ENCODE measurements at places on chromosomes 1 and 21.

- no peak for DNase-seq
Measured at GRCh38 chr1:38120552-38121230, 74.1 kb upstream of the POU3F1 start.

GRCh38 chr1:10692401-10693021, 103.9 kb downstream of the CASZ1 start:
- DNase-seq = peak; percentile 75

GRCh38 chr1:7583291-7584096, 187.6 kb upstream of the VAMP3 start:
- no peak for DNase-seq

DNA sequence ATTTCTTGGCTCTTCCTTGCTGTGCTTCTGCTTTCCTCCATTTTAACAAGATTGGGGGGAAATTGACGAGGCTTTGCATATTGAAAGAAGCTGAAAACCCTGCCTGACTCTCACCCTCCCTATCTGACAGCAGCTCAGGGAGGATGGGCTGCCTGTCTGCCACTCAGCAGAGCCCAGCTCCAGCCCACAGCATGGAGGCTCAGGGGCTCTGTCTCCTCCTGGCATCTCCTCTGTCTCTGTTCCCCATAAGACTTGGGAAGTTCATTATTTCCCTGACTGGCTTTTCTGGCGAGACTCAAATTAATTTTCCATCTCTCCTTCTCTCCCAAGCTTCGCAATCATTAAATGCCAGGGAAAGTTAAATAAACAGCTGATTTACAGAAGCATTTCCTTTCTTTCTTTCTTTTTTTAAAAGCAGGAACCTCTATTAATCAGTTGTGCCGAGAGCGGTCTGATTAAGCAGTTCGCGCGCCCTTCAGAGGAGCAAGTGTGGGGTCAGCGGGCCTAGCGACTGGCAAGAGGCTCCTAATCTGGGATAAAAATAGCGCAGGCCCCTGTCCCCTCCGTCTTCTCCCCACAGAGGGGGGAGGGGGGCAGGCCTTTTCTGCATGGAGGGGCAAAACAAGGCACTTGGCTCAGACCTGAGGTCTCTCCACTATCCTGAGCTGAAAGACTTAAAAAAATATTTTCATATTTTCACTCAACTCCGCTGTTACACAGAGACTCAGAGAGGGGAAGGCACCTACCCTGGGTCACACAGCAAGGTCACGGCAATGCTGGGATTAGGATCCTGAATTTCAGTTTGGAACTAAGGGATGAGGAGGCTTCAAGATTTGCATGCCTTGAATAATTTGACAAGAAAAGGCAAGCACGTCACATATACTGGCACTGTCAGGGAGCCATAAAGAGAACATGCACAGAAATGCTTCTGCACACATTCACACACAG, 170.4 kb downstream of the ACTL8 start:
- DNase-seq = no peak

- DNase-seq = no peak
Measured at GRCh38 chr21:30710499-30710898, 8.1 kb downstream of the KRTAP21-3 start.

DNA sequence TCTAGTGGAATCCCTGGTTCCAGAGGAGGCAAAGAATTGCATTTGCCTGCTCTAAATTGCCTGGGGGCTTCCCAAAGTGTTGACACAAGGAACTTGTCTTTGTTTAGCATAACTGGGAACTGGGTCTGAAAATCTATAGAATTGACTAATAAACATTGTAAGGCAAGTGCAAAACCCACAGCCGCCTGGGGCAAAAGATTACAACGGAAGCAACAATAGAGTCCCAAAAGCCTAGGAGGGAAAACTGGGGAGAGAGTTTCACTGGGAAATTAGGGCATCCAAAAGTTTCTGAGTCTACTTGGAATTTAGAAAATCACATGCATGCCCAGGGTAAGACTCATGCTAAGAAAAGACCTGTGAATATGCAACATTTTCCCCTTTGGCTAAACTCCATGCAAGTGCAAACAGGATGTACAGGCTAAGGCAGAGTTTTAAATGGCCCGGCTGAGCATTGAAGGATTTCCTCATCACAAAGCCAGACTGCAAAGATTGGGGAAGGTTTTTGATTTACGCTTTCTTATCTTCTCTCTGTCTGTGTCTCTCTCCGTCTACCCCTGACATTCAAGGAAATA, 725.3 kb upstream of the NCAM2 start:
- DNase-seq = no peak

DNA sequence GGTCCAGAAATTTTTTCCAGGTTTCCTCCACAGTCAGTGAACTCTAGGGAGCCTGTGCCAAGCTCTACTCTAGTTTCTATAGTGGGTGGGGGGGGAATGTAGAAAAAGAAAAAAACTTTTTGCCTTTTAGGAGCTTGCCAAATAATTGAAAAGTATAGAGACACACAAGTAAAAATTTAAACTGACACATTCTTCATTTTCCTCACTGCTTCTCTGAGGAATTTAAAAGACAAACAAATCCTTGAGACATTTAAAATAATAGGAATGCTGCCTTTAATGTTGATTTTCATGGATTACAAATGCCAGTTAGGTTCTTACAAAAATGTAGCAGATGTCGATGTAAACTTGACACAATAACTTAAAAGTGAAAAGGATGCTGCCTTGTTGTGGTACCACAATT, 241.9 kb downstream of the DNM3 start:
- no peak for DNase-seq

- DNase-seq = no peak
Measured at GRCh38 chr1:184368354-184368753, 18.5 kb upstream of the C1orf21 start.

GRCh38 chr1:76668046-76668445, 199.2 kb upstream of the ST6GALNAC5 start:
- no peak for DNase-seq
